ENCODE measurements at places on chromosomes 16 and 17.

GRCh38 chr17:69047368-69048263, 13.1 kb downstream of the ABCA9 start:
- DNase-seq: no peak

GRCh38 chr16:58176608-58177352, 21.1 kb downstream of the CSNK2A2 start:
- DNase-seq: no peak

DNA sequence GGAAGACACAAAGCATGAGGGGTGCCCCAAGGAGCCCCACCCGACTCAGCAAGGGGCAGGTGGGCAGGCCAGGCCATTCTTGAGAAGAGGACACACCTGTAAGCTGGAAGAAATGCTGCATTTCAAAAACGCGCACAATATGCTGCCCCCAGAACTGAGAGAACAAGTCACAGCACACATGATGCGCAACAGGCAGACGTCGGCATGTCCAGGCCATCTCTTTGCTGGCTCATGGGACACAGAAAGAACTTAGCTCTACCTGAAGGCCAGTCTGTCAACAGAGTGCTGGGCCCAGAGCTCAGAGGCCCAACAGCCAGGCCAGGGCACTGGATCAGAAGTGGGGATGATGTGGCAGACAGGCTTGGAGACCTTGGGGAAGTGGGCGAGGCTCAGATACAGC, 18.0 kb downstream of the KIFC3 start:
- no peak for DNase-seq

DNA sequence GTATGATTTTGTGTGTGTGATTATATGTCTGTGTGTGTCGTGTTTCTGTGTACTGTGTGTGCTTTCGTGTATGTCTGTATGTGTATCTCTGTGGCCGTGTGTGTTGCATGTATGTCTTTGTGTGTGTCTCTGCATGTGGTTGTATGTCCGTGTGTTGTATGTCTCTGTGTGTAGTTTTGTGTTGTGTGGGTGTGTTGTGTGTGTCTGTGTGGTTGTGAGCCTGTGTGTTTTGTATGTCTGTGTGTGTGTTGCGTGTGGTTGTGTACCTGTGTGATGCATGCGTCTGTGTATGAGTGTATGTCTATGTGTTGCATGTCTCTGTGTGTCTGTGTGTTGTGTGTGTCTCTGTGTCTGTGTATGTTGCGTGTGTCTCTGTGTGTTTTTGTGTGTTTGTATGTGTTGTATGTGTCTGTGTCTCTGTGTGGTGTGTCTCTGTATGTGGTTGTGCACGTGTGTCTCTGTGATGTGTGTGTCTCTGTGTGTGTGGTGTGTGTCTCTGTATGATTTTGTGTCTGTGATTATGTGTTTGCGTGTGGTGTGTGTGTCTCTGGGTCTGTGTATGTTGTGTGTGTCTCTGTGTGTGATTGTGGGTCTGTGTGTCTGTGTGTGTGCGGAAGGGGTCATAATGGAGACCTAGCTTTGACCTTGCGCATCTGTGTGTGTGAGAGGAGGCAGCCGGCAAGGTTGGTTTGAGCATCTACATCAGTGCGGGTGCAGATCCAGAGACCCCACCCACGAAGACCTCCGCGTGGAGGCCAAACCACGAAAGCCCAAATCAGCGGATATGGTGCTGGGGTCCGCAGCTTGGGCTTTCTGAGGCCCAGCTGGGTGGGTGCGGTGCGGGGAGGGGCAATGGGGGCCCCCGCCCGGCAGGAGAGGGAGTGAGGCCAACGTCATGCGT, 212.6 kb upstream of the GSE1 start:
- no peak for DNase-seq

DNA sequence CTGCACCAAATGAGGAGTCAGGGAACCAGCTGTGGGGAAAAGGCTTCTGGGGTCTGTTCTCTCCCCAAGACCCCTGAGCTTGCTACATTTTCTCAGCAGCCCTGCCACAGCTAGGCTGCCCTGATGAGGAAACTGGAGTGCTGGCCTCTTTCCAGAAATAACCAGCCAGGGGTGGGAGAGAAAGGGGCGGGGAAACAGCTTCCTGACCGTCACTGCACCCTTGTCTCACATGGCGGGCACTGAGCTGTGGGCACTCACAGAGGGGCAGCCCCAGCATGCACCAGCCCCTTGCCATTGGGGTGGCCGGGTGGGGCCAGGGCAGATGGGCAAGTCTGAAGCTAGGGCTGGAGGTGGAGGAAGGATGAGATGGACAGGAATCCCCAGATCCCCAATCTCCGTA, 2.9 kb downstream of the SRL start:
- DNase-seq: no peak

DNA sequence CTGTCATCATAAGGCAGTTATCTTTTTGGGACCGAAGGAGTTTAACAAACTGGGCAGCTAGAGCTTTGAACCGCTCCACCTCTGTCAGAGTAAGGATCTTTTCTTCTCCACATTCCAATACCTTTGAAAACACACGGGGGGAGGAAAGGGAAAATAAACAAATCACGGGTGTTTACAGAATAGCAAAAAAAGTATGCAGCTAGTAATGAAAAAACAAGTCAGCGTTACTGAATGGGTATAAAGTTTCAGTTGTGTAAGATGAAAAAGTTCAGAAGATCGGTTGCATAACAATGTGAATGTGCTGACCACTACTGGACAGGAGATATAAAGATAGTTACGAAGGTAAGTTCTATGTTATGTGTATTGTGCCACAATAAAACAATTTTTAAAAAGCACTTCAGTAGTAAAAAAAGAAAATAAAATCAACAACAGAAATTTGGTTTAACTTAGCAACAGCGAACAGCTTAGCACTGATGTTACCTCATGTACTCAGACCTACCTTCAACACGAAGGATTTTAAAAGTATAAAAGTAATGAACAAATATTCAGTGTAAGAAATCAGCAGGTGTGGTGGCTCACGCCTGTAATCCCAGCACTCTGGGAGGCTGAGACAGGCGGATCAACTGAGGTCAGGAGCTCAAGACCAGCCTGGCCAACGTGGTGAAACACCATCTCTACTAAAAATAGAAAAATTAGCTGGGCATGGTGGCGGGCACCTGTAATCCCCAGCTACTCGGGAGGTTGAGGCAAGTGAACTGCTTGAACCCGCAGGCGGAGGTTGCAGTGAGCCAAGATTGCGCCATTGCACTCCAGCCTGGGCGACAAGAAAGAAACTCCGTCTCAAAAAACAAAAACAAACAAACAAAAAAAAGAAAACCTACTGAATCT, 34.3 kb downstream of the MARF1 start:
- DNase-seq: no peak

DNA sequence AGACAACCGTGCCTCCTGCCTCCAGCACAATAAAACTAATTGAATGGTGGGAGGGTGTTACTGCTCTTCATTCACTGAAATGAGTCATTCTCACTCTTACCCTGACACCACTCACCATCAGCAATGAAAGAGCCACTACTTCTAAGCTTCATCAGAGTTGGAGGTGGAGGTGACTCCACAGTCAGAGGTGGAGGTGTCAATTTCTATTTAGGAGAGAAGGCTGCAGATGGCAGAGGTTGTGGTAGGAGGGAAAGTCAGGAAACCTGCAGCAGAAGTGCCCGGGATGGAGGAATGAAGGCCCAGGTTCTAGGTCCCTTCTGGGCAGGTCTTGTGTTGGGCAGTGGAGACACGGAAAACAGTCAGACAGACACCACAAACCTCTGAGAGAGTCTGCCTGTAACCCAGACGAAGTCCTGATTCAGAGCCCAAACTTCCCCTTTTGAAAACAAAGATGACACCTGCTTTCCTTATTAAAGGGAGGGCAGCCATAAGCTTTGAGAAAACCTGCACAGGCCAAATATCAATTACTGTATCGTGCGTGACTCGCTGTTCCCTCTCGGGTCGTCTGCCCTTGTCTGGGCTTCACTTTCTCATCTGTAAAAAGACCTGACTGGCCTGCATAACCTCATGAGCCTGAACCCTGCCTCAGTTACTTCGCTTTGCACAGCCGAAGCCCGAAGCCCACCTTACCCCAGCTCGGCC, 668 bp downstream of the ATPAF2 start:
- no peak for DNase-seq

DNA sequence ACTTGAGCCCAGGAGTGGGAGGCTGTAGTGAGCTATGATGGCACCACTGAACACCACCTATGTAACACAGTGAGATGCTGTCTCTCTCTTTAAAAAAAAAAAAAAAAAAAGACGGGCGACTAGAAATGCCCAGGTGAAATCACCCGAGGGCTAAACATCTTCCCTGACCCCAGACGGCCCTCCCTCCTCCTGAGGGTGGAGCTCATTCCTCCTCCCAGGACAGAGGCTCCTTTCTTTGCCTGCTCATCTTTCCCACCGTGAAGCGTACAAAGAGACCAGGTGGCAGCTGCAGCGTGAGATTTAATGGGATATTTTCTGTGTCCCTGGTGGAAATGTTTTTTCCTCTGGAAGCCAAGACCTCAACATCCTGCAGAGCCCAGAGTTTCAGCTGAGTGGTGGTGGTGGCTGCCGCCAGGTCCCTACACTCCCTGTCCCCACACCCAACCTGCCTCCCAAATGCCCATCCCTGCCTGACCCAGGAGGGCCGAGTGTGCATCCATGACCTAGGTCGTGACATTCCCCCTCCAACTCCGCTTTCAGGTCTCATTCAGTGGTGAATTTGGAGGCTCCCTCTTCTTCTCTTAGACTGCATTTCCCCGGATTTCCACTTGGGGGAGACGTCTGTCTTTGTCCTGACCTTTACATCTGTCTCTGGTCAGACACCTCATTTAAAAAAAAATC, 14.4 kb upstream of the GPRC5B start:
- no peak for DNase-seq

DNA sequence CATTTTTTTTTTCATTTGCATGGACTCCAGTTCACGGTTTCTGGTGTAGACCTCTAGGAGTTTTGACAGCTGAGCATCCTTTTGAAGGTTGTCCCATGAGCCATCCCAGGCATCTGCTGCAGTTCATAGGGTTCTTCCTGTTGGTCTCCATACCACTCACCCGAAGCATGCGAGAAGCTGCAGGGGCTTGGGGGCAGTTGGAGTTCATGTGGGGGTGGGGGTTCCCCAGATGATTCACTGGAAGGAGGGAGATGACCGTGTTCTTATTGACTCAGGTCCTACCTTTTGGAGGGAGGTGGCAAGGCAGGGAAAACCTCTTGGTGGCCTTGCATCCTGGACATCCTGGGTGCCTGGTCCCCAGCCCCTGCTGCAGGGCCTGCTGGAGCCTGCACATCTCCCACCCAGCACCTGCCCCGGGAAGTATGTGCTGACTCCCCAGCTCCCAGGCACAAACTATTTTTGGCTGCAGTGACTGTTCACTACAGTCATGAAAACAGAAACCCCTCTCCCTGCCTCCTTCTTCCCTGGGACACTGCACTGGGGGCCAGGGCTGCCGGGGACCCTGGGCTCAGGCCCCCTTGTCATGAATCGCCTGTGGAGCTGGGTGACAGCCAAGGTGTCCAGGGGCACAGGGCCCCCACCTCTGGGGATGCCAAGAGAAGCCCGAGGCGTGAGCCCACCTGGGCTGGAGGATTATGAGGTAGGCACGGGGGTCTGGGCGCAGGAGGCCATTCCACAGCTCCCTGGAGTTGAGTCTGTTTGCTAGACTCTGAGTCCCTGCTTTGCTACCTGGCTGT, 64.9 kb upstream of the LGALS9 start:
- DNase-seq: peak; percentile 12

DNA sequence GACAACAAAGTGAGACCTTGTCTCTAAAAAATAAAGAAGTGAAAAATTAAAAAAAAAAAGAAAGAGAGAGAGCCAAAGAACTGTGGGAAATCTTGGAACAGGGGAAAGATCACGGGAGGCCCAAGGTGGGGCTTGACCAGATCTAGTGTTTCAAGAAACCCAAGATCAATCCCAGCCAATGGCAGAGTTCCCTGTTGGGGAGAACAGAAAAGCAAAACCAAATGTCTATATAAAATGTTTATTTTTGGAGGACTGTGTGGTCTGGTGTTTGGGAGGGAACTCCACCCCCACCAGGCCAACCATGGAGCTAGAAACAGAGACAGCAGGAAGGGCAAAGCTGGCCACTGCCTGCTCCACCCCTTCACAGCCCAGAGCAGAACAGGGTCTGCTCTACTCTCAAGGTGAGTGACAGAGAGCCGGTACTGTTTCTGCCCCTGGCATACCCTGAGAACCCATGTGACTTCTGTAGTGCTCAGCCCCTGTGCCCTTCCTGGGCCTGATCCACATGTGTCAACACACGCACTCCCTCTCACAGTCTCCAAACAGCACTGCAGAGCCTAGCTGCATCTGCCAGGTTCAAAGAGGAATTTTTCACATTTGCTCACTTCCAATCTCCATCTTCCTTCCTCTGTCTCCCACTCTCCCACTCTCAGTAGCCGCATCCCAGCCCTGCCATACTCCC, 3.7 kb downstream of the TMEM101 start:
- no peak for DNase-seq

GRCh38 chr17:40134184-40134583, 6.2 kb upstream of the CASC3 start:
- no peak for DNase-seq

DNA sequence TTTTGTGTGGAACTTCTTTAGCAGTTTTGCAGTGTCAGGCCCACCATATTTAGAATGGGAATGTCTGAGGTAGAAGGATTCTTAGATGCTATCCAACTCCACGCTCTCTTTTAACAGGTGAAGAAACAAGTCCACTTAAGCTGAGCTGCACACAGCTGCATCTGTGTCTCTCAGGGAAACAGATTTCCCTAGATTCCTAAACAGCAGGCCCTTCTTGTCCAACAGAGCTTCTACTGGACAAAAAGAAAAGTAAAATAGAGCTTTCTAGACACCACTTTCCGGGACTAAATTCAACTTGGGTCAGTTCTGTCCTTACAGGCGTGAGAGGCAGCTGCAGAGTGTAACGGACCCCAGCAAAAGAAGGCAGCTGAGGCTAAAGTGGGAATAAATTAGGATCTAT, 51.7 kb downstream of the SNX11 start:
- no peak for DNase-seq

- DNase-seq: no peak
Measured at GRCh38 chr17:28865946-28866752, 11.3 kb downstream of the ERAL1 start.

- DNase-seq: no peak
Measured at GRCh38 chr16:2074071-2074470, 26.3 kb downstream of the TSC2 start.

DNA sequence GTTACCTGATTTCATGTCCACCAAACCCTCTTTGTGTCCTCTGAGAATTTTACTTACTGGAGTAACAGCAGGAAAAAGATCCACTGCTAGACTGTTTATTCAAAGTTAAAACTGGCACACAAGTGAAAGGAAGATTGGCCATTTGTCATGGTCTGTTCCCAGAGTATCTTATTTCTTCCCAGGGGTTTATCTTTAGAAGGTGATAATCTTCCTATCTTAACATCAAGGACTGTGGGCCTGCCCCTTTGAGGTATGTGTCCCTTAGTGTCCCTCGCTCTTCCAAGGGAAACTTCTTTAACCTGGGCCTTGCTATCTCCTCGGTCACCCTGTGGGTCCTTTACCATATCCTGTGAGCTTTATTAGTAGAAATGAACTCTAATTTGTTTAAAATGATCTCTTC, 49.7 kb downstream of the ARHGAP44 start:
- DNase-seq: no peak

GRCh38 chr16:27237219-27238015, 31.2 kb downstream of the NSMCE1 start:
- DNase-seq: peak; percentile 51

All from stimulated activated CD8-positive, alpha-beta memory T cell treated with anti-CD3 and anti-CD28 coated beads, Interleukin-7, amount 100 ng/mL, for 24 hours (primary cell).